LoVo (cell line): ENCODE measurements at places on chromosomes 11 and 22.

DNA sequence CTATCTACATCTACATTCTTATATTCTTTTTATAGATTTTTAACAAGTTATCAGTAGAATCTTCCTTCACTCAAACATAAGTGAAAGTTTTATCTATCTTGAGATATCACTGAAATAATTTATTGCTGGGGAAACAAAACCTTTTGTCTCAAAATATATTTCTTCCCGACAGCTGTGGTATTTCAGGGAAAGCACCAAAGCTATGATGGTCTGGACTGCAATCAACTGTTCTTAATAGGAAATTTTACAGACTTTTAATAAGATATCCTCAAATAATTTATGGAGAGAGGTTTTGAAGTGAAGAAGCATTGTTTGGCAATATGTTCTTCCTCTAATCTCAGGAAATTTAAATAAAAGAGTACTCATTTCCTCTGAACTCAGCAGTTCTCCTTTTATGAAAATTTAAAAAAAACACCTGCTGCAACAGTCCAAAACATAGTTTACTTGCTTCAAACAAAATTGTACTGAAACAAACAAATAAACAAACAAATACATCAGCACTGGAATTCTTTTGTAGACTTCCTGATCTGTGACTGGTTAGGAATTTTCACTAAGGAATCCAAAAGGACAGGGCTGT, 33.9 kb upstream of the EIF3M start:
- DNase-seq, result no peak

DNA sequence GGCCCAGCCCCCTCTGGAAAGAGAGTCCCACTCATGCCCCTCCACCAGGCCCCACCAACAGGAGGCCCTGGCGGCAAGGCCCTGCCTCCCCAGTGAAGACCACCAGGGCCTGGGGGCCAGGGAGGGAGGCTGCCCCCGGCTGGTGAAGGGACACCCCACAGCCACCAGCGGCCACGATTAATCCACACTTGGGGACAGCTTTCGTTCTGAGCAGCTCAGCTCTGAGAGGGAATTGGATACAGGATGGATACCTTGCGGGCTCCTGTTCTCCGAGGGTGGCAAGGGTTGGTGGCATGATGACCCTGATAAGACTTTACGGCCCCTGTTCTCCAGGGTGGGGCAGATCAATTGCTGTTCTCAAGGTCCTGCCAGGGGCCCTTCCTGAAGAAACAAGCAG, 6.9 kb upstream of the NLRP6 start:
- DNase-seq, result no peak

- DNase-seq, result no peak
Measured at GRCh38 chr11:85848006-85848405, 7.2 kb upstream of the CCDC83 start.

GRCh38 chr22:24002851-24003250, 2.4 kb downstream of the GSTT4 start:
- DNase-seq, result no peak

- no peak for DNase-seq
Measured at GRCh38 chr11:112778877-112779266, 182.3 kb upstream of the NCAM1 start.

DNA sequence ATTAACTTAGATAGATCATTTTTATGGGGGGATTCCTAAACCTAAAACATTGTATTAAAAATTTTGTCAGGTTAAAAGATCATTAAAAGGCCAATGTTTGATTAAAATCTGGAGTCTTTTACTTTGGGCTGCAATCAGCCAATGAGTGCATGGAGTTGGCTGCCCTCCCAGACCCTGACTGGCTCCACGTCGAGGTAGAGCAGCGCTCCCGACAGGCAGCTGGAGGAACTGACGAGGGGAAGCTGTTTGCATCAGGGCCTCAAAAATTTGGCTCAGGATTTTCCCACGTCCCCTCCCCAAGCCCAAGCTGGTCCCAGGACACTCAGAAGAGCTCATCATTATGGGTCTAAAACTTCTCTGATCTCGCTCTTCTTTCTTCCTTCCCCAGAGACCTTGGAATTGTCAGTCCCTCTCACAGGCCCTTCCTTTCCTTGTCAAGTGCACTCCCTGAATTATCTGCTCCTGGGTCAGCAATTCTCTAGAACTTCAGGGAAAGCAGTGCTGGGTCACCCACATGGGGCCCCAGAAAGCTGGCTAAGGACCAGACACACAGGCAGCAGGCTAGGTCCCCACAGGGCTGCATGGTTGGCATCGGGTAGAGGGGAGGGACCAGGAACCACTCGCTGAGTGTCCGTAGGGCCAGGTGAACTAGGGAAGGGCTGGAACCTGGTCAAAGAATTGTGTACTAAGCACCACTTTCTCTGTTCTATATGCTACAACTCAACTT, 119.6 kb upstream of the IGLL5 start:
- DNase-seq, result no peak

GRCh38 chr11:17643506-17644405, 75.6 kb upstream of the MYOD1 start:
- no peak for DNase-seq

- no peak for DNase-seq
Measured at GRCh38 chr22:48943567-48944432, 883.9 kb downstream of the BRD1 start.

DNA sequence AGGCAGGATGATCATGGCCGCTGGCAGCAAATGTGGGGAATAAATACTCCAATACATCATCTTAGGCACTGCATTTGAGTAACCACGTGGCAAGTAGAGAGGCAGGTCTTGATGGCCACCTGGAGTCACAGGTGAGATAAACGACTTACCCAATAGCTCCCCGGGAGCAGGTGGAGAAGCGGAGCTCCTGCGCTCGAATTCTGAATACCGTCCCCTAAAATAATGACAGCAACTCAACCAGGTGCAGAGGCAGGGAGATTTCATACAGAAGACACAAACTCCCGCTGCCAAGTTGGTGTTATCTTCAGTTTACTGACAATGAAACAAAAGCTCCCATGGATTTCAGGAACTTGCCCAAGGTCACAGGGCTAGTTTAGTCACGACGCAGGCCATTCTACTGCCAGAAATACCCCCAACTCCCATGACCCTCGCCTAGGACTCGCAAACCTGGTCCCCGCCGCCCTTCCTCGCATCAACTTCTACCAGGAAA, 437 bp downstream of the SLC43A3 start:
- DNase-seq, result peak; percentile 2

GRCh38 chr11:95503047-95503446, 272.0 kb upstream of the SESN3 start:
- no peak for DNase-seq

- DNase-seq, result no peak
Measured at GRCh38 chr11:33801821-33802193, 27.5 kb upstream of the FBXO3 start.

DNA sequence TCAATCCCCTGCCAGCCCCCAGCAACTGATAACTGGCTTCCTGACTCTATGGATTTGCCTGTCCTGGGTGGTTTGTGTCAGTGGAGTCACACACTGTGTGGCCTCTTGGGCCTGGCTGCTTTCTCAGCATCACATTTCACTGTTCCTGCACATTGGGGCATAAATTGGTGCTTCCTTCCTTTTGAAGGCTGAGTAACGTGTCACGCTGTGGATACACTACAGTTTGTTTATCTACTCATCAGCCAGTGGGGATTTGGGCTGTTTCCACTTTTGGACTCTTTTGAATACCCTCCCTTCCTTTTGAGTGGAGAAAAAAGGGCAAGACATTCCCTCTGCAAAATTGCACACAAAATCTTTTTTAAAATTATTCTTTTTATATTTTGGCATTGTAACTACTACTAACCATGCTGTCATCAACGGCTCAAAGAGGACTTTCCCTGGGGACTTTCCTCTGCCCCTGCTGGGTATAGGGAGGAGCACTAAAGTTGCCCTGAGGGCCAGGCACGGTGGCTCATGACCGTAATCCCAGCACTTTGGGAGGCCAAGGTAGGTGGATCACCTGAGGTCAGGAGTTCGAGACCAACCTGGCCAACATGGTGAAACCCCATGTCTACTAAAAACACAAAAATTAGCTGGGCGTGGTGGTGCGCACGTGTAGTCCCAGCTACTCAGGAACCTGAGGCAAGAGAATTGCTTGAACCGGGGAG, 7.8 kb upstream of the CELSR1 start:
- DNase-seq, result no peak

DNA sequence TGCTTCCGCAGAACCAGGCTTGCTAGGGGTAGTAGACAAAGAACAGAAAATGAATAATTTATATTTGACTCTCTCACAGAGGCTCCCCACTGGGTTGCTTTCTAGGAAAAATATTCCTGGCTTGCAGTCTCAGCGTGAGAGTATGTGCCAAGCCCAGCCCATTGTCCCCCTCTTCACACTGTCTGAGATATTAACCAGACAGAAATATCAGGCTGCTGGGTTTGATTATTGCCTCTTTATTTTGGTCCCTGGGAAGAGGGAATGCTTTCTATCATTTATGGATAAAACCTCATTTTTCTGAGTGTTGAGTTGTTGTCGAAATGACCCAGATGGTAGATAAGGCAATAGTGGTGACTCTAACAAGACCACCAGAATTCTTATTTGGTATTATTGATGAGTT, 367.9 kb downstream of the METTL15 start:
- DNase-seq, result no peak

GRCh38 chr11:18958221-18958910, 19.2 kb upstream of the MRGPRX1 start:
- DNase-seq, result peak; percentile 56

GRCh38 chr11:34427186-34427805, 11.4 kb upstream of the CAT start:
- DNase-seq, result peak; percentile 26

GRCh38 chr22:49406047-49406650, 421.5 kb downstream of the BRD1 start:
- no peak for DNase-seq

DNA sequence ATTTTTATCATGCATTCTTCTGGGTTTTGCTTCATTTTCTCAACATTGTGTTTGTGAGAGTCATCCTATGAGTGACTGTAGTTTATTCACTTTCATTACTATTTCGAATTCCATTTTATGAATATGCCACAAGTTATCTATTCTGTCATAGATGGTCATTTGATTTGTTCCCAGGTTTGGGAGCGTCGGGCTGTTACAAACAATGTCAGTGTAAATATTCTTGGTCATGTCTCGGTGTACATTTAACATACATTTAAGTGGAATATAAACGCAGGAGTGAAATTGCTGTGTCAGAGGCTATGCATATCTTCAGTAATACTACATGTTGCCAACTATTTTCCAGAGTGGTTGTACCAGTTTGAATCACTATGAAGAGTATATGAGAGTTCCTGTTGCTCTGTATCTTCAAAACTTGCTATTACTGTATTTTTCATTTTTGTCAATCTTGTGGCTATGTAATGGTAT, 2.4 kb downstream of the TRIM44 start:
- no peak for DNase-seq

DNA sequence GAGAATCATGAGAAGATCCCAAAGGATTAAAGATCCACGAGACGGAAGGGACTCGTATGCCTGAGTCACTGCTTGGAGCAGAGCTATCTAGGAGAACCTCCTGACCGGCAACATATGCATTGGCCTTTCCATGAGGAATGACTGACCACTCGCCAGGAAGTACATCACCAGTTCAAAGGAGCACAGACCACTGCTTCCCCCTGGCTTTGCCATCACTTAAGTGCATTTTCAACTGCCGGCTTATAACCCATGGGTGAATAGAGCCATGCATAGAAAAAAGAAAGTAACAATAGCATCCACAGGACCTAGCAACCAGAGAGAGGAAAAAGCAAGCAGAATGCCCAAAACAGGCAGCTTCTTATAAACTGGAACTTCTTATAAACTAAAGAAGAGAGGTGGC, 98.3 kb upstream of the ZC3H12C start:
- DNase-seq, result no peak

DNA sequence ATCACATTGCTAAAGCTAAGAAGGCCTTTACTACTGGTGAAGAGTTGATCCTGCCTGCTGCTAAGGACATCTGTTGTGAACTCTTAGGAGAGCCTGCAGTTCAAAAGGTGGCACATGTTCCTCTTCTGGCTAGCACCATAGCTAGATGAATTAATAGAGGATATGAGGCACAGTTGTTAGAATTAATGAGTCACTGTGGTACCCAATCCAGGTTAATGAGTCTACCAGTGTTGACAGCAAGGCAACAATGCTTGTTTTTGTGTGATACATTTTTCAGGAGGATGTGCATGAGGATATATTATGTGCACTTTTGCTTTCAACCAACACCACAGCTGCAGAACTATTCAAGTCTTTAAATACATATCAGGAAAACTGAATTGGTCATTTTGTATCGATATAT, 12.0 kb downstream of the C11orf58 start:
- no peak for DNase-seq

DNA sequence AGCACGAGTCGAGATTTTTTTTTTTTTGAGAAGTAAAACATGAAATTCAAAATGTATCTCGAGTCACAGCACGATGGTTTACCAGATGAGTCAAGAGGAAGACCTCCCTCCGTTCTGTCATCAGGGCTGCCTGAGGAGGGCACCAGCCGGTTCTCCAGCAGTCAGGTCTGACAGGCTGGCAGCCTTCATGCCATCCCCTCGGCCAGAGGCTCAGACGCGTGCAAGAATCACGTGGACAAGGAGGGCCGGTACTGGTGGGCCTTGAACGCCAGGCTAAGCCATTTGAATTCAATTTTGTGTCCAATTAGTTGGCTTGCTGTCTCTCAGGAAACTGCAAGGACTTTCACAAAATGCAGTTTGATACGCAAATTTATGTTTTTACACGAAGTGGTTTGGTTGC, 1412.2 kb downstream of the BRD1 start:
- no peak for DNase-seq
